ENCODE measurements at places on chromosomes 4 and X.

DNA sequence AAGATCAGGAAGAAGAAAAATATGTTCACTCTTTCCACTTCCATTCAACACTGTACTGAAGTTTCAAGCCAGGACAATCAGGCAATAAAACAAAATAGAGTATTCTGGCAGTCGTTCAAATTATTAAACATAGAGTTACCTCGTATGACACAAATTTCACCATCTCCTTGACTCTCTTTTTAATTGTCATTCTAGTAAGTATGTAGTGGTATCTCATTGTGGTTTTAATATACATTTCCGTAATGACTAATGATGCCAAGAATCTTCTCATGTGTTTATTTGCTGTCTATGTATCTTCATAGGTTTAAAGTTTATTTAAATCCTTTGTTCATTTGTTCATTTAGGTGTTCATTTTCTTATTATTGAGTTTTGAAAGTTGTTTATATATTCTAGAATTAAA, 352.2 kb downstream of the IDS start:
- DNase-seq, result no peak

- no peak for DNase-seq
These were observed 6.4 kb upstream of the ZNF674 start for GRCh38 chrX:46551494-46552128.

DNA sequence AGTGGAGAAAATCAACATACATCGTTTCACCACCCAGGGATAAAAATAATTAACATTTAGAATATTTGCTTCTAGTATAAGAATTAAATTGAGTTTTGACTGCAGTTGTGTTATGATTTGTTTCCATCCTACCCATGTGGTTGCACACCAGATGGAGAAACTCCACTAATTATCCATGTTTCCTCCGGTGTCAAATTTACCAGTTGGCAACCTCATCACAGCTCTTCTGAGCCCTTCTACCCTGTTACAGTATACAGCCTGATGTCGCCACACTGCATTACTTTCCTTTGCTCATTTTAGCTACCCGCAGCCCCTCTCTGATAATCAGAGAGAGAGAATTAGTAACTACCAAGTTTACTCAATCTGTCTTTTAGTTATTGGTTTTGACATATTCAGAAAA, 411.2 kb downstream of the DTHD1 start:
- peak; percentile 88 for DNase-seq

DNA sequence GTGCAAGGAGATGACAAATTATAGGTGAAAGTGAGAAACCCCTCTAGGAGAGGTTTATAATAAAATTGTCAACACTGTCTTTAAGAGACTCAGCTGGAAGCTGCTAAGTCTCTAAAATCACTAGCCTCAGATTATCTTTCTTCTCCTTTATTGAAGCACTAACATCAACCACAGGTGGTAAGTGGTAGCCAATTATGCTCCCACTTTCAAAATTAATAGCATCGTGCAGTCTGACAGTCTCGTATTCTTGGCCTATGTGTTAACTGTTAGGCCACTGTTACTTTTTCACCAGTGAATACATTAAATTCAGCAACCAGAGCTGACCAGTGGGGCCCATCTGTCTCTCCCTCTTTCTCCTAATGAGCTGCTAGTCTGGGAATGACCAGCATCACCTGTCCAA, 674.1 kb downstream of the RAPGEF2 start:
- no peak for DNase-seq

DNA sequence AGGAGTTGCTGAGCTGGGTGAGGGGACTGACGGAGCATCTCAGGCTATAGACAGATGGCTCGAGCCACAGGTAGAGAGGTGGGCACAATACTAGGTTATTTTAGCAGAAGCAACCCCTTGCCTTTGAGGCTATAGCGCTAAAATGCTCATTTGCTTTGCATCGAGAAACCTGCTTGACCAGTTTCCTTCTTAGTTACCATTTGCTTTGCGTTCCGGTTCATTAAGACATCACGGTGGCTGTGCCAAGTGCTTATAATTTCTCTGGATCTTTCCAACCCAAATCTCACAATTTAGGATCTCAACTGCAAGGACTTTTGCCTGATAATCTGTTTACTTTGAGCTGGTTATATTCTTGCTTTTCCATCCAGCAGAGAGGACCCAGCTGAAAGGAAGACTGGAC, 40.8 kb downstream of the DLG3 start:
- no peak for DNase-seq

GRCh38 chr4:26005764-26006163, 91.7 kb downstream of the SMIM20 start:
- DNase-seq, result no peak

- DNase-seq, result no peak
These were observed 795.7 kb upstream of the SLIT2 start for GRCh38 chr4:19455850-19456602.

DNA sequence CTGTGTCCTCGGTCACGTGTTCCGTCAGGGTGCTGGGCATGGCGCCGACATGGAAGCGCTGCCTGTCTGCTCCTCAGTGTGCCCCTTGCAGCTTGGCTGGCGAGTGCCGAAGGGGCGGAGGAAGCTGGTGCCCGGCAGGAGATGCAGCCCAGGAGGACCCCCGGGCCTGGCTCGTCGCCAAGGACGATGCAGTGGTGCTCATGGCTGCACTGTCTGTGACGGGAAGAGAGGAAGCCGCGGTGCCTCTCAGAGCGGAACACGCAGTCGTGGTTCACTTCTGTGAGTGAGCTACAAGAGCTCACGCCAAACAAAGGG, 38.1 kb downstream of the FGFRL1 start:
- no peak for DNase-seq

DNA sequence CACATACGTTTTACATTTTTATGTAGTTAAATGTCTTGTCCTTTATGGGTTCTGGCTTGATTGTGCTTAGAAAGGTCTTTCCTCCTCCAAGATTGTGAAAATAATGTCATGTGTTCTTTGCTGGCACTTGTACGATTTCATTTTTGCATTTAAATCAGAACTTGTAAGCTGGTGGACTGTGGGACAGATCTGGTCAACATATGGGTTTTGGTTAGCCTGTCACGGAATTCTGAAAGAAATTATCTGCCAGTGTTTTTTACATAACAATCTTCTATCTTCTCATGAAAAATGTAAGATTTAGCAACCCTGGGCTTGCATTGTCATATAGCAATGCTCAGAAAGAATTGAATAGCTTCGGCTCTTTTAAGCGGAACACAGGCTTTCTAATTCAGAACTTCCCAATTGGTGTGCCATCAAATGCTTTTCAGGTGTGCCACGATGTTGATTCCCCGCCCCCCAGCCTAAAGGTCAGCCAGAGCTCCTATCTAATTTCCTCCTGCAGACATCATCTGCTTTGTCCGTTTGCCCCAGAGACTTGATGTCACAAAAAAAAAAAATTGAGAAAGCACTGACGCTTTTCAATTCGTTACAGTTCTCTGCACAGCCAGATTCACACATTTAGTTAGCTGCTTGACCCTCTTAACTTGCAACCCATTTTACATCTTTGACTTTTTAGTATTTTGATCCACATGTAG, 16.2 kb downstream of the AFF1 start:
- no peak for DNase-seq

- peak; percentile 48 for DNase-seq
These were observed 197.2 kb downstream of the PDGFC start for GRCh38 chr4:156774422-156774821.

- DNase-seq, result peak; percentile 34
These were observed 61.0 kb downstream of the HPRT1 start for GRCh38 chrX:134520860-134521390.

GRCh38 chrX:73855546-73855945, 292.5 kb downstream of the CHIC1 start:
- DNase-seq, result peak; percentile 72

DNA sequence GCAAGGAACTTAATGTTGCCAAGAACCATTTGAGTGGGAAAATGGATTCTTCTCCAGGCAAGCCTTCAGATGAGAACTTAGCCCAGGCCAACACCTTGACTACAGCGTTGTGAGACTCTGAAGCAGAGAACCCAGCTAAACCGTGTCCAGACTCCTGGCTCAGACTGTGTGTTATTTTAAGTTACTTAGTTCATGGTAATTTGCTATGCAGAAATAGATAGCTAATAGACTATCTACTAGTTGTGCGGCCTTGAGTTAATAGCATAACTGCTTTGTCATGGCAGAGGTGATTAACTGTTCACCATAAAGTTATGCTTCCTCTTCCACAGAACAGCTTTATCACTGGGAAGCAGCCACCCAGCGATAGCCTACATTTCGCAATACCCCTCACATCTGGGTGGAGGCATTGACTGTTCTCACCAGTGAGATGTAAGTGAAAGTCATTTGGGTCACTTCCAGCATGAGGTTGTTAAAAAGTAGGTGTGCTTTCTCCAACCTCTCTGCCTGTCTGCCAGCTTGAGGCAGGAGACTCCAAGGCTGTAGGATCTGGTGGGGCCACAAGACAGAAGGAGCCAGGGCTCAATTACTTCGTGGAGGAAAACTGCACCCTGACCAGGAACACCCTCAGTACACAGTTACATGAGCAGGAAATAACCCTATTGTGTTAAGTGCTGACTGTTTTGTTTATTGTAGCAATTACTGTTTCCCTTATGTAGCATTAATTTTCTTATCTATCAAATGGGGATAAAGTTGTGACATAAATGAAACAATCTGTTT, 94.2 kb downstream of the GPAT3 start:
- no peak for DNase-seq

DNA sequence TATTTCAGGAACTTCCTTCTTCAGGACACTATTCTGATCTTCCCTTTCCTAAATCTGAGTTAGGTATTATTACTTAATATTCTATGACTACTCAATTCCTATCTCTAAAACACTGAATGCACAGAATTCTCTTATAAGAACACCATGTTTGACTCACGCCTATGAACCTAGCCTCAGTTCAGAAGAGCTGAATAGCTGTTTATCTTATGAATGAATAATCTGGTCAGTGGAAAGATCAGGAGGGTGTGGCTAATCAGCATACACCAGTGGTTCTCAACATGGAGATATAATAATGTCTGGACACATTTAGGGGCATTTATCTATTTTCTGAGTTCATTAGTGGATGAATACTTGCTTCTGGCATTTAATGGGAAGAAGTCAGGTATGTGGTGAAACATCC, 24.2 kb downstream of the EPHA5 start:
- DNase-seq, result no peak

GRCh38 chr4:84852081-84852480, 114.4 kb downstream of the WDFY3 start:
- DNase-seq, result peak; percentile 9

GRCh38 chr4:78779280-78779679, 3.1 kb downstream of the BMP2K start:
- no peak for DNase-seq

DNA sequence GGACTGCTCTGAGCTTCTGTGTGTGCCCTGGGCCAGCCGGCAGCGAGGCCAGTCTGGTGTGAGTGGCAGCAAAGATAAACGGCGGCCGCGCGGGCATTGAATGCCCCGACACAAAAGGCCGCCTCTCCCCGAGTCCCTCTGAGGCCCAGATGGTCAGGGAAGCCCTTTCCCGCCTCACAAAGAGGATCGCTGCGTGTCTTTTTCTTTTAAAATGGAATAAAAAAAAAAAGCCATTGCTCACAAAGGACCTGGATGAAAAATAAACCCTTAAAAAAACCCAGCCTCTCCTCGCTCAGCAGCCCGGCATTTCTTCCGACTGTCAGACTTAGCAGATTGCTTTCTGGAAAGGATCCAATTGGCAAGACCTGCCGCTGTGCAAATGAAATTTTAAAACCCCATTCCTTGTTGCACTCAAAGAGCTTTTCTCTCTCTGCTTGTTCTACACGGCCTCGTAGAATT, 578.7 kb downstream of the BCOR start:
- DNase-seq, result peak; percentile 21

Data from NCI-H446 (cell line).